ENCODE measurements at places on chromosomes 1 and 21. TPM values are rescaled to one million over a fixed set of nuclear protein-coding genes. Genes with fewer than 3 reads are reported as not detected.

DNA sequence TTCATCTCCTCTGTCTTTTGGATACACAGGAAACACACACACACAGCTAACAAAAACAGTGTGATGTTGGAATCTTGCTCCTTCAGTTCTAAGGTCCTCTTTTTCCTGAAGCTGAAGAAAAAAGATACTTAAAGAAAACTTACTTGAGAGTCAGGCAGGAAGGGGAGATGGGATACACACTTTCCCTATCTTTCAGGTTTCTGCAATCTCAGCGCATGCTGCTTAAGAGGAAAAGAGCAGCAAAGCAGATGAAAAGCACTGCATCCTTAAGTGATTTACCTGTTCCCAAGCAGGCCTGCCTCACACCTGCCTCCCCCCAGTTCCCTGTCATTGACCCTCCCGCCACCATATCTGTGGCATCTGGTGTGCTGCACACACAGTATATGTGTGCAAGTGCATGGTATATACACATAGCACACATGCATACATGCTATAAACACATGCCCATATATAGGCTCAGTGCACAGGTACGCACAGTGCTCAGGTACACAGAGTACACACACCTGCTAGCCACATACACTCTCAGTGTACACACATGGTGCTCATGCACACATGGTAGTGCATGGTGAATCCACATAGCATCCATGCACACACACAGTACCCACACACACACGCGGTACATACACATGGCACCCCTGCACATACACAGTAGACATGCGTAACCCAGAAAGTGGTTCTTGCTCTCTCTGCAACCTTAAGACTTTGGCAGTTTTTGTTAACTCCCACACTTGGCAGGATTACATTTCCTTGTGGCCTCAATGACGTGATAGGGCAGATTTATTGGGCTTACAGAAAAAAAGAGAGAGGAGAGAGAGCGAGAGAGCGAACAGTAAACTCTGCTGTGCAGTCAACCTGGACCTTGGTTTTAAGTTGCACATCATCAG lies 166.9 kb downstream of the TOMM20 start:
- no peak overlapping the region for H3K27ac ChIP-seq
- no peak overlapping the region for H3K4me3 ChIP-seq
- H3K4me1 ChIP-seq: peaks cover 41% of the 10 kb centered on the region
- H3K27me3 ChIP-seq: no peaks in the 10 kb centered on the region
- DNase-seq: no peak

DNA sequence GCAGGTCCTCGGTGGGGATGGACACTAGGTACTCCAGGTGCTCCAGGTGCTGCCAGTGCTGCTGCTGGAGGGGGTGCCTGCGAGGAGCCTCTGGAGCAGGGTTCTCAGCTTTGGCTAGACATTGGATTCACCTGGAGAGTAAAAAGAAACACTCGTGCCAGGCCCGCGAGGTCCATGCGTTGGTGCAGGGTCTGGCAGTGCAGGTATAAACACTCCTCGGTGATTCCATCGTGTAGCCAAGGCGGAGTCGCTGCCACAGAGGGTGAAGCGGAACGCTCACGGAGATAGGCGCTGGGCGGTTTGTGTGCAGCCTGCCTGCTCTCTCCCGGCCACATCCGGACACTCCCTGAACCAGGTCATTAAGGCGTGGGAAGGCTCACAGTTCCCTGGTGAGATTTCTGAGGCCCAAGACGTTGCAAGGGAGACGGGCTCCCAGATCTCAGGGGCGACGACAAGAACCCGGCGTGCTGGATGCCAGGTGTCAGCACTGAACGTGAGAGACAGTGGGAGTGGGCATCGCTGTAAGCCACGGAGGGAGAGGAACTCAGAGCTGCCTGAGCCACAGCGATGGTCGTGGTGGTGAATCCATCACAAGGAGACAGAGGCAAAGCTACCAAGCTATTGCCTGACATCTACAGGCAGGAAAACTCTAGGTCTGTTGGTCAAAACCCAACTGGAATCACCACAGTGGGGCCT lies 17.2 kb upstream of the SUMO3 start:
- no peaks in the 10 kb centered on the region for H3K36me3 ChIP-seq
- no peak overlapping the region for H3K27ac ChIP-seq
- H3K4me1 ChIP-seq: no peaks in the 10 kb centered on the region
- no peak for DNase-seq
- no peaks in the 10 kb centered on the region for H3K27me3 ChIP-seq

- H3K36me3 ChIP-seq: no peaks in the 10 kb centered on the region
- H3K4me1 ChIP-seq: peaks cover 5% of the 10 kb centered on the region
- H3K27me3 ChIP-seq: no peaks in the 10 kb centered on the region
- no peak overlapping the region for H3K27ac ChIP-seq
These were observed 11.3 kb upstream of the SEC16B start for GRCh38 chr1:177981200-177981599.

GRCh38 chr1:9890224-9890731 lies 19.8 kb downstream of the CTNNBIP1 start:
- no peak overlapping the region for H3K27ac ChIP-seq
- H3K36me3 ChIP-seq: peaks cover 9% of the 10 kb centered on the region
- no peak for DNase-seq
- H3K27me3 ChIP-seq: no peaks in the 10 kb centered on the region
- no peak overlapping the region for H3K4me3 ChIP-seq
- peaks cover 11% of the 10 kb centered on the region for H3K4me1 ChIP-seq

The FNBP1L gene
- total RNA-seq: 18.3 TPM

The GSTM1 gene
- total RNA-seq: not detected

The SH3D21 gene
- 2.3 TPM for total RNA-seq

The EDN2 gene
- total RNA-seq: not detected
